Placental epithelial cell (primary cell): ENCODE measurements at places on chromosomes 5 and 9. TPM values are rescaled to one million over a fixed set of nuclear protein-coding genes. Genes with fewer than 3 reads are reported as not detected.

Gene SMIM32
- not detected in 2 replicates for total RNA-seq

Gene MCIDAS
- total RNA-seq: not detected in 2 replicates

Gene ABO
- total RNA-seq: under 0.01 TPM in 1 of 2 replicates, not detected in the other

Gene C9
- total RNA-seq: not detected in 2 replicates

Gene CARTPT
- not detected in 2 replicates for total RNA-seq

Gene CCL21
- total RNA-seq: not detected in 2 replicates

Gene PAM
- 194 and 278 TPM in 2 replicates for total RNA-seq

Gene GABRP
- total RNA-seq: 1,966 and 2,414 TPM in 2 replicates

Gene GARIN3
- total RNA-seq: not detected in 2 replicates

Gene PCDHB8
- under 0.01 TPM in 1 of 2 replicates, not detected in the other for total RNA-seq
